ENCODE measurements at places on chromosomes 5 and 9.

GRCh38 chr9:96253059-96253696 is 48.8 kb downstream of the HSD17B3 start:
- no peak for DNase-seq

DNA sequence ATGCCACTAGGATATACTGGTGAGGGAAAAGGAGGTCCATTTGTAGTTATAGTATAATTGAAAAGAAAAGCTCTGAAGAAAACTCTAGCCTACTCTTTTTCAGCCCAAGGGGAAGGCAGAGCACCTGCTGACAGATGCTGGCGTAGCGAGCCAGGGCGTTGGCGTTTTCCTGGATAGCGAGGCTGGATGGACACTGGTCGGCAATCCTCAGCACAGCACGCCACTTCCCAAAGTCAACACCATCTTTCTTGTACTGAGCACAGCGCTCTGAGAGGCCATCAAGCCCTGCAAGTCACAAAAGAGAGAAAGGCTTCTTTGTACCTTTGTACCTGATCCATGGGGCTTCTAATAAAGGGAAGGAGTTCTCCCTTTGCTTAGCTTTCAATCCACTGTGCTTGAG is 8.2 kb downstream of the ALDOB start:
- DNase-seq = no peak

DNA sequence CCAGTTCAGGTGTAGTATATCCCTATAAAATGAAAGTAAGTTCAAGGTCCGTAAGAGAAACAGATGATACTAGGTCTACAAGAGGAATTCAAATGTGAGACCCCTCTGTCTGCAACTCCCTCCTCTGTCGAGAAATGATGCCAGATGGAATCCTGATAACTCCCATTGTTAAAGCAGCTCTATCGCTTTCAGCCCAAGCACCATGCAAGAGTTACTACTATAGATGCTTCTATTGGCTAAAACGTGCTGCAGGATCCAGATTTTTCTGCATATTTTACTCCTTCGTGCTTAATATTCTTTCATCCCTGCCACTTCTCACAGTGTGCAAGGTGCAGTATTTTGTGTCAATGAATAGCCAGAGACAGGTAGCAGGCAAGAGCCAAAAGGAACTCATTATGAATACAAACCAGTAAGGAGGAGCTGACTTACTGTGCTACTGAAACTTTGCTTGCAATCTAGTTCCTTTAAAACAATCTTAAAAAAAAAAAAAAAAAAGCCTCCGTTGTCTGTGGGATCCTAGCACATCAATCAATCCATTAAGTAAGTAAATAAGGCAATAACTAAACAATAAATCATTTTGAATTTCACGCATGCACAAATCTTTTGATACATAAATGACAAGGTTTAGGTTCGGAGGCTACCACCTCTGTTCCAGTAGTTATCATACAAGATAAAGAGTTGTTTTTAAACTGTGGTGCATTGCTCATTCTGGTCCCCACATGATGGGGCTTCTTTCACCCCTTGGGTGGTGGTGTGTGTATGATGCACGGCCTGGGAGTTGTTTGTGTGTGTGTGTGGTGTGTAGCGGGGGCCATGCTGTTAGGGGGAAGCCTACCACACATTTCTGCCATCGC is 151.1 kb upstream of the MPDZ start:
- DNase-seq = no peak

GRCh38 chr5:154501566-154501965 is 23.5 kb upstream of the HAND1 start:
- DNase-seq = no peak

DNA sequence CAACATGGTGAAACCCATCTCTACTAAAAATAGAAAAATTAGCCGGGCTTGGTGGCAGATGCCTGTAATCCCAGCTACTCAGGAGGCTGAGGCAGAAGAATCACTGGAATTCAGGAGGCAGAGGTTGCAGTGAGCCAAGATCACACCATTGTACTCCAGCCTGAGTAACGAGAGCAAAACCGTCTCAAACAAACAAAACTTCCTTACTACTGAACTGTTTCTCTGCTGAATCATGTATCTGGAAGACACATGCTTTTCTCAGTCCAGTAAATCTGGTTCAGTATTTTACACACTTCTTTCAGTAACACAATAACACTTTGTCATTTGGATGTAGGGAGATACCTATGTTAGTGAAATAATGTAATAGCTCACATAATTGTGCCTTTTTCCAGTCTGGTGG is 7.9 kb downstream of the TRMT10B start:
- DNase-seq = no peak

DNA sequence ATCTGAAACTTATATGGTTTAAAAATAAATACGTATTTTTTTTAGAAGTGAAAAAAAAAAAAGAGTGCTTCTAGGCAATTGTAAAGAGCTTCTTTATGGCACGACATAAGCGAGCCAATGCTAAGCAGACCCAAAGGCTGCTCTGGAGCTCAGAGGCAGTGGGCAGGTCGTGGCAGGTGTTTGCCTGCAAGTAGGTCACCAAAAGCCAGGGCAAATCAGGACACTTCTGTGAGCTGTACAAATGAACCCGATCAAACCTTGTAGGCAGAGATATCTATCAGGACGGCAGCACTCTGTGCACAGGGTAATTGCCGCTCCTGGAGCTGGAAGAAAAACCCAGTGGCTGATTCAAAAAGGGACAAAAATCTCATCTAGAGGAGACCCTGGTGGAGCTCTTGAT is 75.9 kb downstream of the IRX2 start:
- no peak for DNase-seq

DNA sequence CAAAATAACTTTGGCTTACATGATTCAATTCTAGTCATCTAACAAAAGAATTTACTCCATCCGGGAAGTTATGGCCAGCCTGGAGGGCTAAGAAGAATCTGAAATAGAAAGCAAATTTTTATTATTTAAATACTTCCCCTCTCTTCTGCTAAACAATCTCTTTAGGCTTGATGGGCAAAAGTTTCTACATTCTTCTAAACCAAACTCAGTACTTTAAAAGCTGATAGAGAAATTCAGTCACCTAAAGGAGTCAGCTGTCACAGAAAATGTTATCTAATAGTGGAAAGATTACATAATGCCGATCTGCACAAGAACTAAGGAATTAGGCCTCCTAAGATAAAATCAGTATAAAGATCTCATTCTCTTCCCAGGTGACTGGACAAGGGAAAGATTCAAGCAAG is 32.4 kb downstream of the GNAQ start:
- DNase-seq = no peak
